ENCODE measurements at places on chromosomes 16 and 17. TPM values are rescaled to one million over a fixed set of nuclear protein-coding genes. Genes with fewer than 3 reads are reported as not detected.

- no peak for DNase-seq
Observed at GRCh38 chr16:20897922-20898321, 2.2 kb downstream of the DCUN1D3 start.

GRCh38 chr17:73271072-73271471, 9.4 kb upstream of the CPSF4L start:
- no peak for DNase-seq

GRCh38 chr17:50214976-50215760, 13.7 kb upstream of the COL1A1 start:
- no peak for DNase-seq

- no peak for DNase-seq
Observed at GRCh38 chr16:69483611-69484010, 59.2 kb downstream of the CYB5B start.

GRCh38 chr16:2250652-2251295, 613 bp downstream of the ECI1 start:
- DNase-seq: no peak

- DNase-seq: no peak
Observed at GRCh38 chr17:79147746-79148506, 73.3 kb downstream of the ENGASE start.

- no peak for DNase-seq
Observed at GRCh38 chr16:11903906-11904305, 11.8 kb downstream of the GSPT1 start.

DNA sequence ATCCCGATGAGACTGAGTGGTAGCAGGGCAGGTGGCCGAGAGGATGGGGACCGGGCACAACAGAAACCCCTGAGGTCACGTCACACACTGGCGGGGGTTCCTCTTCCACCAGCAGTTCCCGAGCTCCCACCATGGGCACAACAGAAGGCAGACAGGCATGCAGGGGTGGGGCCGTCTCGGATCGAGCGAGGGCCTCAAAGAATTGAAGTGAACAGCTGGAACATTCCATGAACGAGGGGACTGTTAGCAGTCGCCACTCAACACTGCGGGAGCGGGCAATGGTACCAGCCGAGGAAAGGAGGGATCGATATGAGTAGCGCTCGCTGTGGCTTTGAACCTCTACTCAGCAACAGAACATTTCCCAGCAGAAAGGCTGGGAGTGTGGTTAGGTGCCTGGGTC, 5.3 kb downstream of the CEP131 start:
- DNase-seq: no peak

- no peak for DNase-seq
Observed at GRCh38 chr16:24348545-24349290, 92.6 kb downstream of the CACNG3 start.

- DNase-seq: no peak
Observed at GRCh38 chr16:53433509-53433908, 762 bp upstream of the RBL2 start.

GRCh38 chr17:1997927-1998742, 27.0 kb downstream of the RTN4RL1 start:
- DNase-seq: no peak

DNA sequence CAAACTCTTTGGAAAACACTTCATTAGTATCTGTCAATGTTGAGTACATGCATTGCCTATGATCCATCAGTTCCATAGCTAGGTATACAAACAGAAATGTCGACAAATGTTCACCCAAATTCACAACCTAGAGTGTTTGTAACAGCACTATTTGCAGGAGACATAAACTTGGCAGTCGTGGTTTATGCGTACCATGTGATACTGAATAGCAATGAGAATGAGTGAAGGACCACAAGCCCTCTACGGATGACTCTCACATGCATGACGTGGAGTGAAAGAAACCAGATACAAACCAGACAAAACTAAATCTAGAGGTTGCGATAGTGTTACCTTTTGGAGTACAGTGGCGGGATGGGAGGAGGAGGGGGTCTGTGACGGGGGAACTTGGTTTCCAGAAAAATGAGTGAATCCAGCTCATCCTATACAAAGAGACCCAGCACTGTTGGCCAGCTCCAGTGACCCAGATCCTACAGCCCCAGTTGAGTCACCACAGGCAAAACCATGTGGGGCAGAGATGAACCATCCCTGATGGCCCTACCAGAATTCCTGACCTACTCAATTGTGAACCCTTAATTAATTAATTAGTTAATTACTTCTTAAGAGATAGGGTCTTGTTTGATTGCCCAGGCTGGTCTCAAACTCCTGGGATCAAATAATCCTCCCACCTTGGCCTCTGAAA, 15.9 kb upstream of the ULK2 start:
- DNase-seq: no peak

DNA sequence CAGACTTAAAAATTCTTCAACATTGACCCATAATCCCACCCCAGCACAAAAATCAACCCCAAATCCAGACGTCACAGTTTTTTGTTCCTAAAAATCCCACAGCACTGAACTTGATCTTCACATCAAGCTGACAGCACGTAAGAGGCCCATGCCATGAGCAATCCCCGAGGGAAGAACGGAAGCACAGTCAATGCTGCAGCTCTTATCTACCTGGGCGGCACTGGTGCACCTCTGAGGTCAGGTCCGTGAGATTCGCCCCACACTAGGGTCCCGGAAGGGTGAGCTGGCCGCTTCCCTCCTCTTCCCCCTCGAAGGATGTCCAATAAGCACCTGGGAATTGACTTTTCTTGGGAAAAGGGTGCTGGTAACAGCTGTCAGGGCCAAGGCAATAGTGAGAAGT, 11.3 kb upstream of the ITGAE start:
- no peak for DNase-seq

DNA sequence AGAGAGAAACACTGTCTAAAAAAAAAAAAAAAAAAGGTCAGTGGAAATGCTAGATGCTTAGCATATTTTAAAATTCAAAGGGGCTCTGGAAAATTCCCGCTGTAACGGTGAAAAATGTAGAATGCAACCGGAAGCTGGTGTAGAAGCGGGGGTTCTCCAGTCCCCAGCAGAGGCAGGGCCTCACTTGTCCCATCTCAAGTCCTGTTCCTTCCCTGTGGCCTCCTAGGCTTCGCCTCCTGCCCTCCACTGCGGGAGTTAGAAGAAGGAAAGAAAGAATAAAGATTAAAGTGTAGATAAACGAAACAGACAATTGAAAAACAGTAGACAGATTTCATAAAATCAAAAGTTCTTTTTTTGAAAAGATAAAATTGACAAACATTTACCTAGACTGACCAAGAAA, 14.8 kb upstream of the ZNF287 start:
- DNase-seq: no peak

DNA sequence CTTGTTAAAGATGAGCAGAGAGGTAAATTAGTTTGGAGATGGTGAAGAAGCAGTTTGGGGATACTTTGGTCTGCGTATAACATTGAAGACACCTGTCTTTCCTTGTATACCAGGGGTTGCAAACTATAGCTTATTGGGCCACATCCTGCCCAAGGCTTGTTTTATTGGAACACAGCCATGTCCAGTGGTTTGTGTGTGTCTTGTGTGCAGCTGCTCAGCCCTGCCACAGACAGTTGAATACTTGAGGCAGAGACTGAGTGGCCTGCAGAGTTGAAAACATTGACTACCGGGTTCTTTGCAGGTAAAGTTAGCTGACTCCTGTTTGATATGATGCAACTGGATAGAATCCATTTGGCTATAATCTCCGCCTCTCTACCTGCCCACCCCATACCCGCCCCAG, 224.4 kb downstream of the PRKCA start:
- no peak for DNase-seq

GRCh38 chr16:19505600-19506303, 16.1 kb downstream of the GDE1 start:
- no peak for DNase-seq

DNA sequence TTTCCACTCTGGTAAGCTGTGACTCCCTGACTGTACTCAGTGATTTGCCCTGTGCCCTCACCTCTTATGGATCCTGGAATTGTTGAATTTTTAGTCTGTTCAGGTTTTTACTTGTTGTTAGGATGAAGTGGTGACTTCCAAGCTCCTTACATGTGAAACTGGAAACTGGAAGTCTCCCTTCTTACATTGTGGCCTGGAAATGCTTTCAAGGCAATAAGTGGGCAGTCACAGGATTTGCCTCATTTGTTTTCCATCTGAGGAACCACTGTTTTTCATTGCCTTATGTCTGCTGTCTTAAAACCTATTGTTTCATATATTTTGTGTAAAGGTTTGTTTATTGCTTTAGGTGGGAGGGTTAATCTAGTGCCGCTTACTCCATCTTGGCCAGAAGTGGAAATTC, 155.8 kb downstream of the CYB561 start:
- DNase-seq: no peak

DNA sequence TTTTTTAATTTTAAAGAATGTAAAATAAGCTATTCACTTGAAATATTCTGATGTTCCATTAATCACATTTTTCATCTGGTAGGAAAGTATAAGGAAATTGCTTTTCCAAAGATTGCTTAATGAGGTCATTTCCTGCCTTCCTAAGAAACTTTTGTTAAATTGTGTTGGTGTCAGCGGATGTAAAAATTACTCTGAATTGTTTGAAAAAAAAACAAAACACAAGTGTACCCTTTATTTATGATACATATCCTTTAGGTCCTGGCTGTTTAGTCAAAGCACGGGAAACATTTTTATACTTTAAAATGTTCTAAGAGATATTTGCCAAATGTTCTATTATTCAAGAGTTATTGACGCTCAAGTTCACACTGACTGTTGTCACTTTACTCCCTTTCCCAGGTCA, 1357.4 kb upstream of the GOT2 start:
- DNase-seq: no peak

DNA sequence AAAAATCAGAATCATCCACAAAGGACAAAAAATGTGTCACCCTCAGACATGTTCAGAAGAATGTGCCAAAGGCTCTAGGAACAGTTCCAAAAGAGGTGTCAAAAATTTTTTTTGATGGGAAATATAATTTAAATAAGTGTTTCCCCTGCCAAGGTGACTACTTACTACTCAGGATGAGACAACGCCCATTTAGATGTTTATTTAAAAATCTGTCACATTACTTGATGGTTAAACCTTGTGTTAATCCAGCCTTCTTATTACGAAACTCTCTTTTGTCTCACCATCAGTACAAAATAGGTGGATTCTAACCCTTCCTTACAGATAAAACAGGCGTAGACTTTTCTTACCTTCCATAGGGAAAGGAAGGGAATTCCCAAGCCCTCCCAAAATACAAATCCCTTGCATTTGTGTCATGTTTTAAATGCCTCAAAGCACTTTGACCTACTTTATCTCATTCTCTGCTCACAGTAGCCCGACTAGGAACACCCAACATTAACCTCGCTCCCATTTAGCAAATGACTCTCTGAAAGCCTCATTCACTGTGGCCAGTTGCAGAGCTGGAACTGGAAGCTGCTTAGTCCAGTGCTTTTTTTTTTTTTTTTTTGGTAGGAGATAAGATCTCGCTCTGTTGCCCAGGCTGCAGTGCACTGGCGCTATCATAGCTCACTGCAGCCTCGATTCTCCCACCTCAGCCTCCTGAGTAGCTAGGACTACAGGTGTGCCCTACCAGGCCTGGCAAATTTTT, 5.8 kb upstream of the GNA13 start:
- no peak for DNase-seq

DNA sequence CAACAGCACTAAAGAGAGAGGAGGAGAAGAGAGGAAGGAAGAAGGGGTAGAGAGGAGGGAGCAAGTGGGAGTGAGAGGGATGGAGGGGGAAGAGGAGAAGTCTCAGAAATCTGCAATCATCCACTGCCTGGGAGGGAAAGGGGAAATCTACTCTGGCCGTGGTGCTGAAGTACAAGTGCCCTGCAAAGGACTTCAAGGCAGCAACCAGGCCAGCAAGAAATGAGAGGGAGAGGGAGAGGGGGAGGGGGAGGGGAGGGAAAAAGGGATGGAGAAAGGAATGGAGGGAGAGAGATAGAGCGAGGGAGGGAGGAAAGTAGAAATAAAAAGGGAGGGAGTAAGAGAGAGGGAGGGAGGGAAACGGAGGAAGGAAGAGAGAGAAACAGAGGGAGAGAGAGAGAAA, 130.8 kb upstream of the EEF2KMT start:
- no peak for DNase-seq

GRCh38 chr17:55424893-55425540, 3.4 kb upstream of the MMD start:
- no peak for DNase-seq

- DNase-seq: no peak
Observed at GRCh38 chr17:44614862-44615261, 41.4 kb upstream of the MEIOC start.

GRCh38 chr16:55056585-55057401, 126.1 kb downstream of the IRX5 start:
- no peak for DNase-seq

DNA sequence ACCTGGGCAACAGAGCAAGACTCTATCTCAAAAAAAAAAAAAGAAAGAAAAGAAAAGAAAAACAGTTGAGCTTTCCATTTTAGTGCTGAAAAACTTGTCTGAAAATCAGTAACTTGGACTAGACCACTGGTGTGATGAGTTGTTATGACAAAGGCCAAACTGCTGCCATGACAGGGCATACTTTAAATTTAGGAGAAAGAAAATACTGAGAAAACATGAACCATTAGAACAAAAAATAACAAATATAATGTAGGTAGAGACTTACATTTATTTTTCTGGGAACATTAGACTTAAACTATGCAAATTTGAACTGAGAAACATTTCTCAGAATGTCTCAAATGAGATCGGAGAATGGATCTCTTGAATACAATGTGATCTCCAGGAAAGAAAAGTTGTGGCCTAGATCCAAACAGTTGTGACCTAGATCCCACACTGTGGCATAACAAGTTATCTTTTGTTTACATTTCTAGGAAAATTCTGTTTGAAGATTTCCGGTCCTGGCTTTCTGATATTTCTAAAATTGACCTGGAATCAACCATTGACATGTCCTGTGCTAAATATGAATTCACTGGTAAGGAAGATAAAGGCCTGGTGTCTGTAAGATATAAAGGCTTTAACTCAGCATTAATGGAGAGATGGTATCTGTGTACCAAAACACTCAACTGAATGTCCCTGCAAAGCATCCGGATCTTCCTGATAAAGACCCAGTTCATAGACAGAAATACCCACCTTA, 10.9 kb downstream of the OGFOD1 start:
- no peak for DNase-seq

GRCh38 chr17:63558441-63558840, 8.2 kb downstream of the DCAF7 start:
- DNase-seq: no peak

GRCh38 chr17:29802246-29802645, 127.8 kb downstream of the SSH2 start:
- DNase-seq: no peak

Gene RNF112
- 4.5 TPM for polyA plus RNA-seq

Gene SEPTIN1
- not detected for polyA plus RNA-seq

Gene TEKT5
- 0.15 TPM for polyA plus RNA-seq

Gene KLHL10
- 0.06 TPM for polyA plus RNA-seq

Gene HS3ST3A1
- 11.9 TPM for polyA plus RNA-seq

Gene KRTAP9-8
- not detected for polyA plus RNA-seq

Gene E2F4
- 50.0 TPM for polyA plus RNA-seq

Gene KRT28
- not detected for polyA plus RNA-seq

Gene SLC26A11
- polyA plus RNA-seq: 11.7 TPM
